Stimulated activated CD8-positive, alpha-beta memory T cell treated with anti-CD3 and anti-CD28 coated beads, Interleukin-12 subunit alpha, Interleukin-12 subunit beta, amount 100 ng/mL, for 1 hour (primary cell): ENCODE measurements at places on chromosomes 5 and 9.

DNA sequence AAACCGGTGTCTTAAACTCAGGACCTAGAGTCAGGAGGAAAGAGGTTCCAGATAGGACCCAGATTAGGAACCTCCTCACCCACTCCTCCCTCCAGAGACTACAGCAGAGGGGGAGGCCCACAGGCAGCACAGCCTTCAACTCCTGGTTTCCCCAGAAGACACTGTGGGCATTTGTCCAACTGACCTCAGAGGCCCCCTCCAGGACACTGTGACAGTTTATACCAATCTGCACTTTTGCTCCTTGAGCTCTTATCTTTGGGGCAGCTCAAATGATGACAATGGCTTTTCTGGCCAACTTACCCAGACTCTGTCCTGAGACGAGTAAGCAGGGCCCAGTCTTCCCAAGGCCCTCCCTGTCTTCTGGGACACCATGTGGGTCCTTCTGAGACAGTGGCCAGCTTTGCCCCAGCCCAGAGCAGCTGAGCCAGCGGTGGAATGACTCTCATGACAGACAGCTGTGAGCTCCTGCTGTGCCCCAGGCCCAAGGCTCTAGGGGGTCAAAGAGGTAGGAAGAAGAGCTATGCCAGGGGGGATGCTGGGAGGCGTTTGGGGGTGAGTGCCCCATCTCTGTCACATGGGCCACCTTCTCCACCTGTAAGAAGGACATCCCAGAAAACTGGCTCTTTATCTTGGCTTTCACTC lies 14.3 kb downstream of the OR2V2 start:
- no peak for DNase-seq

GRCh38 chr9:121529237-121529987 lies 29.8 kb upstream of the GGTA1 start:
- no peak for DNase-seq

DNA sequence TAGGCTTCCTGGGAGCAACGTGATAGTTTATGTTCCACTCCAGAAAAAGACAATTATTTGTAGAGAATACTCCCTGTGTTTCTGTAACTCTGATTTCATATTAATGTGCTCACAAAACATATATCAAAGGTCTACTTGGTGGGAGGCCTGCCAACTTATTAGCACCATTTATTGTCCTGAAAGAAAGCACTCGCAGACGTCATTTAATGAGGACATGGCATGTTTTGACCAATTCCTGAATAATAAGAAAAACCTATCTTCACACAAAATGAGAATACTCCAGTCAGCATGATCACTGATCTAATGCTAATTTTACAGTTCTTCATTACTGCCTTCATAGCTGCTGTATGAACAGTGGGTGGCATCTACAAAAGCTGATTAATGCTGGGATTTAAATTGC lies 46.4 kb upstream of the RASEF start:
- DNase-seq = no peak

GRCh38 chr5:36492984-36493654 lies 113.3 kb upstream of the SLC1A3 start:
- DNase-seq = no peak

DNA sequence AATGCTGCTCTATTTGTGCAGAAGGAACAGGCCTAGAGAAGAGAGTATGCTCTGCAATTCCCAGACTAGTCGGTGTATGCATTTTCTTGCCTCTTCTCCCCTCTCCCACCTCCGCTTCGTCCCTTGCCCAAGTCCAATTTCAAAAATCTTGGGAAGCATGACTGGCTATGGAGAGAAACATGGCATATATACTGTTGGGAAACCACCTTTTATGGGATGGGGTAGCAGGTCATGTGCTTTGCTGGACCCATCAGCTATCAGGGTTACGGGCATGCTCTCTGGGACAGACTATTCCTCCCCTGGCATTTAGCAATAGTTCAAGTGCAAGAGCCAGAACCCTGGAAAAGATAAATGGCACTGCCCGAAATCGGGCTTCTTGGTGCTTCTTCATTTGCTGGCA lies 12.0 kb downstream of the ISL1 start:
- DNase-seq = no peak

- DNase-seq = no peak
Observed at GRCh38 chr5:79893976-79894375, 97.1 kb downstream of the MTX3 start.

DNA sequence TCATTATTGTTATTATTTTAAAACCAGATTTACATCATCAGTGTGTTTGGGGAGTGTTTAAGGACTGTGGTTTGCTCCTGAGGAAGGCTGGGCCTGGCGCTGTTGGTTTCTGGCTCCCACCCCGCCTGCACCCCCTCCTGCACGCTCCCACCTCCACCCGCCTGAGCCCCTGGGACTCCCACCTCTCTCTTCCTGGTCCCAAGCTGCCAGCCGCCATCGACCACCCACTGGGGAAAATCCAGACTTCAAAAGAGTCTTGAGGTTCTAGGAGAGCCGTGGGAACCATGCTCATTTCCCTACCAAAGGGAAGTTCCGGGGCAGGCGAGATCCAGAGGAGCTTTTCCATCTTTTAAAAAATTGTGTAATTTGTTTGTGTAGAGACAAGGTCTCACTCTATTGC lies 35.0 kb upstream of the FUBP3 start:
- no peak for DNase-seq

- no peak for DNase-seq
Observed at GRCh38 chr9:128168731-128169308, 8.8 kb downstream of the BBLN start.

DNA sequence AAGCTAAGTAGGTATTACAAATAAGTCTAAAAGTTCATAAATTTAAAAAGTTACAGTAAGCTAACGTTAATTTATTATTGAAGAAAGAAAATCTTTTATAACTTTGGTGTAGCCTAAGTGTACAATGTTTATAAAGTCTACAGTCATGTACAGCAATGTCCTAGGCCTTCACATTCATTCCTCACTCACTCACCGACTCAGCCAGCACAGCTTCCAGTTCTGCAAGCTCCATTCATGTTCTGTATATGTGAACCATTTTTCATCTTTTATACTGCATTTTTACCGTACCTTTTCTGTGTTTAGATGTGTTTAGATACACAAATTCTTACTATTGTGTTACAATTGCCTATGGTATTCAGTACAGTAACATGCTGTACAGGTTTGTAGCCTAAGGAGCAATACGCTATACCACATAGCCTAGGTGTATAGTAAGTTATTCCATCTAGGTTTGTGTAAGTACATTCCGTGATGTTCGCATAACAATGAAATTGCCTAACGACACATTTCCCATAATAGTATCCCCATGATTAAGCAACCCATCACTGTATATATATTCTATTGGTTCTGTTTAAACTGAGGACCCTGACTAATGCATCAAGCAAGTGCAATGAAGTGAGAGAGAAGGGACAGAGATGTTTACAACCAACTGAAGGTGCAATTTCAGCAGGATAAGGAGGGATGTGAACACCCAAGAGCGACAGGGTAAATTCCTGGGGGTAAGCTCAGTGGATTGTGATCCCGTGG lies 88.9 kb upstream of the TRIO start:
- no peak for DNase-seq

DNA sequence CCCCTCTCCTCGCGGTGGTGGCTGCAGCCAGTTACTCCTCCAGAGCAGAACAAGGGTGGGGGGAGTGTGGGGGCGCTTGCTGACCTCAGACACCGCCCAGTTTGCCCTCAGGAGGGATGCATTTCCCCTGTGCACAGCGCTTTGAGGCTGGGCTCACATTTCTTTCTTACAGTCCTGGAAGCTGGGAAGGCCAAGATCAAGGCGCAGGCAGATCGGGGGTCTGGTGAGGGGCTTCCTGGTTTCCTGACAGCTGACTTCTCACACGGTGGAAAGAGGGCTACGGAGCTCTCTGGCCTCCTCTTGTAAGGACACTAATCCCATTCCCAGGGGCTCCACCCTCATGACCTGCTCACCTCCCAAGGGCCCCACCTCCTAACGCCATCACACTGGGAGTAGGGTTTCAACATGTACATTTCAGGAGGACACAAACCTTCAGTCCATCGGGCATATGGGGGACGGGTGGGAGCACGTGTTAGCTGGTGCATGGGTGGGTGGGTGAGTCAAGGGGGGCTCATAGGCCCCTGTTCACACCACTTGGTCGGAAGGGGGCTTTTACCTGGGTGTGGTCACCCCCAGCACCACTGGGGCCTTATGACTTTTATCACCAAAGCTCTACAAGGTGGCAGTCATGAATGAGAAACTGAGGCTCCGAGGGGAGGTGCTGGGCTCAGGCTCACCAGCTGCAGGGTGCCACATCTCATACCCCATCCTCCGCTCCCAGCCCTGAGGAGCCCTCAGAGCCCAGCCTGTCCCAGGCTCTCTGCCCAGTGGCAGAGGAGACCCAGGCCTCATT lies 7.7 kb upstream of the SCGB3A1 start:
- no peak for DNase-seq

- no peak for DNase-seq
Observed at GRCh38 chr9:133477992-133478850, 678 bp downstream of the SLC2A6 start.

- DNase-seq = no peak
Observed at GRCh38 chr5:75862872-75863271, 145.6 kb upstream of the POC5 start.

GRCh38 chr5:75457691-75458090 lies 53.7 kb downstream of the CERT1 start:
- DNase-seq = no peak

DNA sequence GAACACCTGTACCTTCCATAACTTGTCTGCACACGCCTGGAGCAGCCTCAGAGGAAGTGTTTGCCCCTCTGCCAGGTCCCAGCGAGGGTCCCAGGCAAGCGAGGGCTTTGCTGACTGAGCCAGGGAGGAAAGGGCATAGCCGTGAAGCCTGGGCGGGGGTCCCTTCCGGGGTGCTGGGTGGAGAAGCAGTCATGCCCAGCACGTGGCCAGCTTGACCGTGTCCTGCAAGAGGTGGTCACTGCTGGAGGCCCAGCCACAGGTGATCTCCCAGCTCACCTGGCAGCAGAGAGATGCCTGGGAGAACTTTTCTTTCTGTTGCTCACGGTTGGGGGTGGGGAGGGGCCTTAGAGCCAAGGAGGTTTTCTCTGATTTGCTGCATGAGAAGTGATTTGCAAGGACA lies 195.3 kb downstream of the CACNA1B start:
- DNase-seq = no peak

GRCh38 chr9:107422189-107423185 lies 67.1 kb downstream of the KLF4 start:
- no peak for DNase-seq

GRCh38 chr9:11735391-11735790 lies 957.8 kb upstream of the TYRP1 start:
- DNase-seq = no peak

DNA sequence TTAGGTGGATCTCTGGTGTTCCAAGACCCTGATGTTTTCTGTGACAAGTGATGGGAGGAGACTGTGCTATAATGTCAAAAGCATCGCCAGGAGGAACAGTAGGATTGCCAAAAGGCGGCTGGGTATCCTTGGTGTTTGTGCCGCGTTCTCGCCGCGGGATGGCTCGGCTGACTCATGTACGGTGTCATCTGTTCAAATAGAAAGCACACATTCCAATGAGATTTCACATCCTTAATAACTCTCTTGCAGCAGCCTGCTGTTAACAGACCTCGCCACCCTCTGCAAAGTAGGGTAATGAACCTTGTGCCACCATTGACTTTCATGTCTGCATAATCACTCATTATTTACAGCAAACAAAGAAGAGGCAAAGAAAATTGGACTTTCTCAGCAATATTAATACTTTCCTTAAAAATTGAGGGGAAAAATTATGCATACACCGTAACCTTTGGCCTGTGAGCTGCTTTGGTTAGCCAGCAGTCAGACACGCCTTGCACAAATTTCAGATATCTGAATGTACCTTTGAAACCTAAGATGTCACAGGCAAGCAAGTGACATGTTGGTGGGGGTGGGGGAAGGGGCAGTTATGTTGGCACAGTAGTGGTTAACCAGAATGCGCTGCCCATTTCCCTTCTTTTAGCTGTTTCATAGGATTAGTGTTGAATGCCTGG lies 289.4 kb downstream of the EFNA5 start:
- no peak for DNase-seq

- DNase-seq = no peak
Observed at GRCh38 chr5:179198825-179199224, 138.7 kb downstream of the ZNF354C start.

DNA sequence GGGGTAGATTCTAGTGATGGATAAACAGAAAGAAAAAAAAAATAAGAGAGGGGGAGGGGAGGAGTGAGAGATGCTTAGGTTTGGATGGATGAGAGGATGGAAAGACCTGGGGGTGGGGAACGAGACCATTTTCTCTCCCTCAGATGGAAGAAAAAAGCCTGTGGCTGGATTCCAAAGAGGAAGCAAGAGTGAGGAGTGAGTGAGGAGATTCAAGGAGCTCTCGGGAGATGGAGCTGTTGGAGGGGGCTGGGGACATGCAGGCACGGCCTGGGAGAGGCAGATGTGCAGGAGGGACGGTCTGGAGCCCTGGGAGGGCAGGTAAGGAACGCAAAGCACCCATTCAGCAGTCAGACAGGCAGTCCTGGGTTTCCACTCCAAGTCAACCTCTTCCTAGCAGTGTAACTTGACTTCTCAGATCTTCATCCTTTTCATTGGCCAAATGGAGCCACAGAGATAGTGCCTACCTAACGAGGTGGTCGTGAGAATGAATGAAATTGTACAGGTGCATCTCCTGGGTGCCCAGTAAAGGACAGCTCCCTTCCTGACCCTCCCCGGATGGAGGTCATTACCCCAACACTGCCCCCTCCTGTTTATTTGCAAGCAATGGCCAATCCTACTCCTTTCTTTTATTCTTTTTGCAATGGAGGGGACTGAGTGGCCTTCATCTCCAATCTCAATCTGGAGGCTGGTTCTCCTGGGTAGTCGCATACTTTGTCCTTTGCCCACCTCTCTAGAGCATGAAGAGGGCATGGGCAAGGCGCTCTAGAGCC lies 52.2 kb downstream of the PCDH1 start:
- DNase-seq = no peak

DNA sequence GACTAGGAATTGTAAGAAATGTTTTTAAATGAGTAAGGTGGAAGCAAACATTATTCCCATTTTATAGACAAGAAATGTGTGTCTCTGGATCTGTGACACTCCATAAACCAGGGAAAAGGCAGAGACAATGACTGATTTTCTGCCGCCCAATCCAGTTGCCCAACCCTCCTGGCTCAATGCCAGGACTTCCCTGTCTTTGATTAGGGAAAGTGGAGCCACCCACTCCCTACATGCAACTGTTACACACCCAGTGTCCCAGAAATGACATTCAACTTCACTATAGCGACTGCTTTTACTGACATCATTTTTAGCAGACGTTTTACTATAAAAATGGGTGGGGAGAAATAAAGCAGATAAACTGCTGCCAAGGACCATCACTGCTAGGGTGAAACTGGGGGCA lies 79.7 kb downstream of the THBS4 start:
- DNase-seq = no peak

- DNase-seq = peak; percentile 19
Observed at GRCh38 chr5:146565764-146566367, 49.9 kb upstream of the GPR151 start.

GRCh38 chr9:116074658-116075057 lies 78.9 kb upstream of the PAPPA start:
- DNase-seq = no peak

- no peak for DNase-seq
Observed at GRCh38 chr9:79408200-79408599, 163.6 kb upstream of the TLE4 start.

DNA sequence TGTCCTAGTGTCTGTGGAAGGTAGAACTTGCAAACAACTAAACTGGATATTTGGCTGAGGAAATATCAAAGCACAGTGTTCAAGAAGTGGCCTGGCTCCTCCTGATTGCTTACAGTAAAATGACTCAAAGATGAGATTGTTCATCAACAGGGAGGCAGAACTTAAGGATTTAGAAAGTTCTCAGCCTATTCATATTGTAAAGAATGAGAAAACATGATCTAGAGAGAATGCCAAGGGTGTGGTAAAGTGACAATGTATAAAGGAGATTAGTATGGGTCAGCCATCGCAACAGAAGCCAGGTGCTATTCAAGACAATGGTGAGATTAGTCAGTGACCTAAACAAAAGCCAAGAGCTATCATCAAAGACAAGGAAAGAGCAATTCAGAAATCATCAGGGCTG lies 372.3 kb downstream of the SPOCK1 start:
- DNase-seq = no peak
